Pancreas (tissue), 10 donors: ENCODE measurements at places on chromosomes 4 and X.

- no peaks in the 10 kb centered on the region for H3K36me3 ChIP-seq
- peaks cover 7% of the 10 kb centered on the region for H3K4me1 ChIP-seq
- H3K4me3 ChIP-seq: no peak overlapping the region
- H3K27ac ChIP-seq: peak overlapping the region; percentile 46
- DNase-seq: peak; percentile 83
Observed at GRCh38 chrX:153727123-153727931, 2.7 kb downstream of the ABCD1 start.

DNA sequence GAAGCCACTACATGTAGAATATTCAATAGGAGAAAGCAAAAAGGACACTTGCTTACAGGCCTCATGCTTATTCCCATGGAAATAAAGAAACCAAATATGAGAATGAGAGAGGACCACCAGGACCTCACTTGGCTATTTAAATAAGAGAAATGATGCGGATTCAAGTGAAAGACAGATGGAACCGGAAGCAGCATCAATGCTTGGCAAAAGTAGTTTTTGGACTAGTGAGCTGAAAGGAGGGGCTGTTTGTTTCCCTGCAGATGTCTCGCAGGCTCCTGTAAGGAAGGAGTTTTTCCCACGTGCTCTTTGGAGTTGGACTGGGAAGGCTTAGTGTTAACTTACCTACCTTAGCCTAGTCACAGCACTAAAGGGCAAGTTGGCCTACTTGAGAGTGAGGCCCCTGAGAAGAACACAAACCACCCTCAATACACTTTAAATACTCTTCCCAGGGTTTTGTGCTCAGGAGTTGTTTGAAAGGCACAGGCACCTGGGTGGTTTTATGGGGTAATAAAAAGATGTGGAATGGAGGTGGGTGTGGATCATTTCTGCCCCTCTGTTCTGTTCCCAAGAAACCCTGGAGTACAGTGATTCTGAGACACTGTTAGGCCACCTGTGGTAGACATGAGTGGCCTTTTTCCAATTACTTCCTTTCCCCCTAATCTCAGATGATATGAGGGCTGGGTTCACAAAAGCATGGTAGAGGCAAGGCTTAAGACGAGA is 113.3 kb upstream of the C1GALT1C1 start:
- H3K4me3 ChIP-seq: no peak overlapping the region
- no peak overlapping the region for H3K27ac ChIP-seq
- H3K27me3 ChIP-seq: no peaks in the 10 kb centered on the region
- DNase-seq: no peak
- no peaks in the 10 kb centered on the region for H3K4me1 ChIP-seq
- no peaks in the 10 kb centered on the region for H3K36me3 ChIP-seq

GRCh38 chr4:38665551-38666411 is 1.8 kb downstream of the KLF3 start:
- H3K27ac ChIP-seq: peak overlapping the region; percentile 99
- DNase-seq: no peak
- no peaks in the 10 kb centered on the region for H3K27me3 ChIP-seq
- H3K4me1 ChIP-seq: peaks cover 37% of the 10 kb centered on the region

- no peaks in the 10 kb centered on the region for H3K27me3 ChIP-seq
- no peak overlapping the region for H3K4me3 ChIP-seq
- no peak overlapping the region for H3K27ac ChIP-seq
- H3K4me1 ChIP-seq: no peaks in the 10 kb centered on the region
- no peaks in the 10 kb centered on the region for H3K36me3 ChIP-seq
- no peak for DNase-seq
Observed at GRCh38 chr4:8725845-8726244, 133.3 kb downstream of the CPZ start.
